ENCODE measurements at places on chromosomes 2 and 18.

DNA sequence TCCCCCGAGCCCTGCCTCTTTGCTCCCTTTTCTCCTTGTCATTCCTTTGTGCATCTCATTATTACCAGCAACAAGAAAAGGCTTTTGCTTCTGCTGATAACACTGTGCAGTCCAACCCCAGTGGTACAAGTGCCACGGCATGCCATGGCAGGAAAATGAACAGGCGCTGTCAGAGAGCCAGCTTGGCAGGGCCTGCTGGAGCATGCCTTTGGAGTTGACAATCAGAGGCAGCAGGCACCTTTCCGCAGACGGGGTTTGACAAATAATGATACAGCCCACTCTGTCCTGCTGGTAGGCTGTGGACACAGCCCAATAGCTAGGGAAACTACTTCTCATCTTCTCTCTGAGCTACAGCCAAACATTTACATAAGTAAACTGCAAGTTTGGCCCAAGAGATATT is 243.9 kb upstream of the LRRTM1 start:
- no peak for DNase-seq

GRCh38 chr2:157894694-157895435 is 18.7 kb upstream of the ACVR1 start:
- DNase-seq, result no peak

- DNase-seq, result no peak
These were observed 48.3 kb upstream of the ACAA2 start for GRCh38 chr18:49861659-49862058.

DNA sequence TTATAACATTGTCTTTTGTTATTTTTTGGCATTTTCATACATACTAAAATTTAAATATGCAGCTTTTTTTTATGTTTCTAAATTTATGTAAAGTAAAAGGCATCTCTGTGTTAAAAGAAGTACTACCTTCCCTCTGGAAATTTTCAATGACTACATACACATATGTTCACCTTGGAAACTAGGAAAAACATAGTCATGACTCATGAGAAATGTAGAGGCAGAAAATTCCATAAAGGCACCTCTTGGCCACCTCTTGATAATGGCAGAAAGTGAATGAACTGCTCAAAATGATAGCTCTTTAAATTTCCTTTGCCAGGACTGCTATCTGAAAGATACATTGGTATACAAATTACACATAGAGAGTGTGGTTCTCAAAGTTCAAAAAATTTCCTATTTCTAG is 889.1 kb upstream of the ZEB2 start:
- no peak for DNase-seq

- no peak for DNase-seq
These were observed 199.1 kb upstream of the POU3F3 start for GRCh38 chr2:104654811-104655210.

- DNase-seq, result no peak
These were observed 26.4 kb downstream of the ALK start for GRCh38 chr2:29894822-29895614.

DNA sequence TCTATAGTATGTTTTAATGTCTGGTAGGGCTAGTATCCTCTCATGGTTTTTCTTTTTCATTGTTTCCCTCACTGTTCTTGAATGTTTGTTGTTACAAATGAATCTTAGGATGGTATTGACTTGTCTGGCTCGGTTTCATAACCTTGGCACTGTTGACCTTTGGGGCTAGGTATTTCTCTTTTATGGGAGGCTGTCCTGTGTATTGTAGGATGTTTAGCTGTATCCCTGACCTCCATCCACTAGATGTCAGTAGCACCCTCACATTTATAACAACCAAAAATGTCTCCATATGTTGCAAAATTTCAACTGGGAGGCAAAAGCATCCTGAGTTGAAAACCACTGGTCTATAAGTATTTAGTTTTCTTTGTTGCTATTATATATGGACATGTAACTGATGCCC is 7.0 kb upstream of the AOX1 start:
- no peak for DNase-seq

DNA sequence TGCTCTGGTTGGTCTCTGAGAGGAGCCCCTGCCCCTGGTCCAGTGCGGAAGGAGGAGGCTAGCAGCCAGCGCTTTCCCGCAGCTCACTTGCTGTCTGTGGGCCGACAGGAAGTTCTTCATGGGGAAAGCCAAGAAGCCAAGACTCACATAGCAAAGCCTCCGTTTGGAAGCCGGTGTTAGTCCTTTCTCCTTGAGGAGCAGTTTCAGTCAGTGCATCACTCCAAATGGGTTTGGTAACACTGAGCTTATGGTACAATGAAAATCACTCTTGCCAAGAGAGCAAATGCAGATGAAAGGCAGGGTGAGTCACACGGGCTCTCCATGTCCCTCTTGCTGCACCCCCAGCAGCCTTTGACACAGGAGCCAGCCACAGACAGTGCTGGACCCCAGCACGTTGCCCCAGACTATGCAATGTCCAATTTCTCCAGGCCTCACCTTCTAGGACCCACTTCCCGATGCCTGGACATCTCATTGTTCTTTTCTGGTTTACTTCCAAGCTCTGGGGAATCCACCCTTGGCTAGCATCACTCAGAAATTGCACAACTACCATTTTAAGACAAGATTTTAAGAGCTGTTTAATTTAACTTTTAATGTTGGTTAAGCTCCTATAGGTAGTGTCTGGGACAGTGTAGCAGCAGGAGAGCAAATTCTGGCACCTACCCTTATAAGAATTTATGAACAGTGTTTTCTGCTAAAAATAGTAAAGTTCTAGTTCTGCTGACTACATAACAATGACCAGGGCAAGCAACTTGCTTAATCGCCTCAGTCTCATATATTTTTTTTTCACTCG is 174.9 kb downstream of the ASB1 start:
- DNase-seq, result no peak

DNA sequence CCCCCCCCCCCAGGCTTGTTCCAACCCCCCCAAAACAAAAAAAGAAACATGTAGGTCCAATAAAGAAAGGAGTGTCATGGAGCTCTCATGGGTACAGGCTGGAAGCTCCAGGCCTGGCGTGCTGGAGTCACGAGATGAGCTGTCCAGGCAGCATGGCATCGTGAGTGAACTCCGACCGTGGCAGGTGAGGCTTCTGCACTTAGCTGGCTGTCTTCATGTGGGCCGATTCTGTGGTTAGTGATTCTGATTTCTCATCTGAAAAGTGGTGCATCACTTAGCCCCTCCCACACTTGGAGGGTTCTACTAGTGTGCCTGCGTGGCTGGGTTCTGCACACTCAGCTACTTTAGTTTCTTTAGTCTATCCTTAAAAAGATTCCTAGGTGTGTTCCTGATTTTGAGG is 126.4 kb upstream of the MGAT5 start:
- DNase-seq, result peak; percentile 55

DNA sequence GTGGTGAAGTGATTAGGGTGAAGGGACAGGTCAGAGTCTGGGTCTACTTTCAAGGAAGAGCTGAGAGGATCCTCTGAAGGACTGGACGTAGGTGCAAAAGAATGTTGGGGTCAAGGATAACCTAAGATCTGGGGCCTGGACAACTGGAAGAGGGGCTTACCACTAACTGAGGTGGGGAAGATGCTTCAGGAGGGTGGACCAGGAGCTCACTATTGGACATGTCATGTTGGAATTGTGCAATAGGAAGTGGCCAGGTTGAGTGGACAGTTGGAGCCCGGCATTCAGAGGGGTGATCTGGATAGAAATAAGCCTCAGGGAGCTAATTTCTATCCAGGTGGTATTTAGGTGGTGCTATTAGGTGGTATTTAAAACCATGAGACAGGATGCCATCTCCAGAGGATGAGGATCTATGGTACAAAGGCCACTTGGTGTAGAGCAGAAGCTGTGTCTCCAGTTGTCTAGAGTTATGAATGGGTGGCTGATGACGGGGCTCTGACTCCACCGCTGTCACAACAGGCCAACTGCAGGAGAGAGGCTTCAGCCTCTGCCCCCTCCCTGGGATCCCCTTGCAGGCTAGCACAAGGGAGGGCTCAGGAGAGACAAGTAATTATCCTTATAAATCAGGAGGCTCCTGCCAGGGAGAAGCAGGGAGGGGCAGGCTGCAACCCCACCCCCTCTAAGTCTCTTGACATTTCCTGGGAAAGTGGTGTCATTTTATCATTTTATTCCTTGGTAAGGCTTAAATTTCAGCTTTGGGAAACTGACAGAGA is 158.0 kb downstream of the SMAD7 start:
- no peak for DNase-seq

DNA sequence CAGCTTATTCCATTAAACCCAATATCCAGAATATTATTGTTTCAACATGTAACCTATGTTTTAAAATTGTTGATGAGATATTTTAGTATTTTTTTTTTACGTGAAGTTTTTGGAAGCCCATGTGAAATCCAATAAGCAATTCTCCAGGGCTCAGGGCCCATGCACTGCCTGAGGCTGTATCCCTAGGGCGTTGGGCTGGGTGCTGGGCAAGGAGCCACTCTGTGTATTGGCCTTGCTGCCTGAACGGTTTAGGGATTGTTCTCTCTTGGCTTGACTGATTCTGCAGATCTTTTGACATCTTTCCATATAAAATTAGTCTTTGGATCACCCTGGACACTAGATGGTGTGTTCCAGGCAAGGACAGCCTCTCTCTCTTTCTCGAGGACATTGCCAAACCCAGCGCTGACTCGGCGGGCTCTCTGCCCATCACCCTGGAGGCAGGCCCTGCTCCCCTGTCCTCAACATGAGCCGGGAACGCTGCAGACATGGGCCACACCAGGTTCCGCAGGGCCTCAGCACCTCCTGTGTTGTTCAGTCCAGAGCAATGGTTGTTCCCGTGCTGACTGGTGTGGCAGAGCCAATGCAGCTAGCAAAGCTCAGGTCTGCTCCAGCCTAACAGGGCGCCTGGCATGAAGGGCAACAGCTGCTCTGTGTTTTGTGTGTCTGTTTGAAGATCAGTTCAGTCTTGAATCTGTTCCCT is 163.0 kb downstream of the SEPTIN10 start:
- no peak for DNase-seq

GRCh38 chr2:140797718-140798117 is 1333.1 kb downstream of the LRP1B start:
- DNase-seq, result no peak

DNA sequence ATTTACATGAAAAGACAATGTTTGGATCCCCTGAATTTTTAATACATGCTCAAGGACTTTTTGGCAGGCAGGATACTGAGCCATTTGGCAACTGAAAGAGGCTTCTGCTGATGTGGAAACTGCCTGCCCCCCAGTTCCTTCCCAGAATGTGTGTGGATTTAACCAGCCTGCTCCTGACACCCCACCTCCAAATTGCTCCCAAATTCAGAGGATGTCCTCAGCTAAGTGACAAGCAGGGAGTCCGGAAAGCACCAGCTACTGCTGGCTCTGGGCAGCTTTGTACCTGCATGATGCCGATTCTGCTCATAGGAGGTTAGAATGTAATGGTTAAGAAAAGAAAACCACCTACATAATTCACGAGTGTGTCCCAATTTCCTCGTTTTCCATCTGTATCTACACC is 197.5 kb downstream of the CDH20 start:
- DNase-seq, result no peak

DNA sequence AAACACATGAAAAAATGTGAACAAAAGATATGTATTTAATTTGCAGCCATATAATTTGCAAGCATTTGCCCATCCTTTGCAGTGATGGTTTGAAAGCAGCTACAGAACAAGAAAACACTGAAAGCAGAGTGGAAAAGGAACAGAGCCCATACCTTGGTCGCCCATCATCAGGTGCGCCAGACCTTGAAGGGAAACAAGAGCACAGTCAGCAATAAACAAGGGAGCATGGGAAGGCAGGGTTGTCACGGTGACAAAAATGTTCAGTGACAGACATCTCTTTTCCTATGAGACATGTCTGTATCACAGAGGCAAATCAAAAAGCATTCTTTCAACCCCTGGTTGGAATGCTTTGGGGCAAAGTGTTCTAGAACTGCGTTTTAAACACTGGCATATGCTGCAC is 109.4 kb downstream of the NRXN1 start:
- DNase-seq, result no peak

All from activated naive CD4-positive, alpha-beta T cell treated with anti-CD3 and anti-CD28 coated beads, Interleukin-2, amount 10 ng/mL, durations not matched to agents 7 days and 5 days (primary cell).